ENCODE measurements at places on chromosomes 2 and 18. TPM values are rescaled to one million over a fixed set of nuclear protein-coding genes. Genes with fewer than 3 reads are reported as not detected.

GRCh38 chr2:189152483-189152882 lies 27.1 kb downstream of the COL5A2 start:
- DNase-seq: no peak

- DNase-seq: no peak
Observed at GRCh38 chr2:217856159-217856558, 146.6 kb downstream of the TNS1 start.

GRCh38 chr18:45342166-45342565 lies 273.1 kb upstream of the SLC14A2 start:
- DNase-seq: no peak

RIT2 gene
- total RNA-seq: 27.5 TPM

PER2 gene
- total RNA-seq: 17.9 TPM

TCF23 gene
- total RNA-seq: not detected

FAM98A gene
- total RNA-seq: 73.1 TPM

- no peak for DNase-seq
Observed at GRCh38 chr2:172425336-172425735, 2.0 kb upstream of the ITGA6 start.

GRCh38 chr2:187462839-187463238 lies 14.8 kb upstream of the CALCRL start:
- no peak for DNase-seq

Data from dorsolateral prefrontal cortex (tissue), 122 donors.